ENCODE measurements at places on chromosomes 6 and 20.

- no peak for DNase-seq
Observed at GRCh38 chr6:48471326-48471725, 360.3 kb upstream of the PTCHD4 start.

- no peak for DNase-seq
Observed at GRCh38 chr6:72709431-72709830, 87.6 kb downstream of the KCNQ5 start.

GRCh38 chr6:45900808-45901752, 114.6 kb downstream of the CLIC5 start:
- DNase-seq = no peak

DNA sequence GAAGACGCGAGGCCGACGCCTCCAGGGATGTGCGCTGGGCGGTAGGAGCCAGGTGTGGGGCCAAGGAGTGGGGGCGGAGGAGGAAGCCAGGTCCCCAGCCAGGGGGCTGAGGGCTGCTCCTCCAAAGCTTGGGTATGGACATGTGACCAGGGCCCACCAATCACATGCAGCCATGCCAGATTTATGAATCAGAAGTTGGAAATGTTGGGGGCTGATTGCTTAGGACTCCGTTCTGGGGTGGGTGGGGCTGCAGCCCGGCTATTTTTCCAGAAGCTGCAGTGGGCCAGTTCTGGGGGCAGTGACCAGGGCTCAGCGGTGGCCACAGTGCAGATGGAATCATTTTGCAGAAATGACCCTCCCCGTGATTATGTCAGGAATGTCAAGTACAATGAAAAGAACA, 96.0 kb downstream of the CEBPB start:
- DNase-seq = no peak

GRCh38 chr6:110813338-110814101, 1.7 kb downstream of the CDK19 start:
- no peak for DNase-seq

GRCh38 chr6:33290459-33290858, 1.1 kb downstream of the PFDN6 start:
- no peak for DNase-seq

DNA sequence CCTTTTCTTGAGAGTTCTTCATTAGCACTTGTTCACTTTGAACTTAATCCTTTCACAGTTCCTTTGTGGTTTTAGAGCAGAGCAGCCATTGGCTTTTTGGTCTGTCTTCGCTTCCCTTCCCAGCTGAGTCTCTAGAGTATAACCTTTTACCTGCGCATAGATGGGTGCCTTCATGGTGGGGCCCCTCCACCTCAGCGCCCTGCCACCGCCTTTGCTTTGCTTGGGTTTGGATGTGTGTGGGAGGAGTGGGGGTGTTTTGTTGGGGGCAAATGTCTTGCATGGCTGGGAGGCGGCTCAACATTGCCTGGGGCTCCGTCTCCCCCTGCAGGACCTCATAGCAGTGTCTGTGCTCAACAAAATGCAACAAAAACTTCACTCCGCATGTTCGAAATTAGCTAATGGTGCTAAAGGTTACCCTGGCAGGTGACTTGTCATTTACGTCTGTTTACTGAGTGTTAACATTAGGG, 11.9 kb downstream of the PYGB start:
- no peak for DNase-seq

- no peak for DNase-seq
Observed at GRCh38 chr6:137552809-137553208, 58.6 kb upstream of the OLIG3 start.

GRCh38 chr6:2221726-2222274, 23.6 kb downstream of the GMDS start:
- no peak for DNase-seq

GRCh38 chr20:47059536-47059935, 164.9 kb downstream of the EYA2 start:
- DNase-seq = no peak

- DNase-seq = no peak
Observed at GRCh38 chr6:116954938-116955337, 77.9 kb downstream of the RFX6 start.

GRCh38 chr6:143549949-143550268, 38.4 kb upstream of the FUCA2 start:
- no peak for DNase-seq

DNA sequence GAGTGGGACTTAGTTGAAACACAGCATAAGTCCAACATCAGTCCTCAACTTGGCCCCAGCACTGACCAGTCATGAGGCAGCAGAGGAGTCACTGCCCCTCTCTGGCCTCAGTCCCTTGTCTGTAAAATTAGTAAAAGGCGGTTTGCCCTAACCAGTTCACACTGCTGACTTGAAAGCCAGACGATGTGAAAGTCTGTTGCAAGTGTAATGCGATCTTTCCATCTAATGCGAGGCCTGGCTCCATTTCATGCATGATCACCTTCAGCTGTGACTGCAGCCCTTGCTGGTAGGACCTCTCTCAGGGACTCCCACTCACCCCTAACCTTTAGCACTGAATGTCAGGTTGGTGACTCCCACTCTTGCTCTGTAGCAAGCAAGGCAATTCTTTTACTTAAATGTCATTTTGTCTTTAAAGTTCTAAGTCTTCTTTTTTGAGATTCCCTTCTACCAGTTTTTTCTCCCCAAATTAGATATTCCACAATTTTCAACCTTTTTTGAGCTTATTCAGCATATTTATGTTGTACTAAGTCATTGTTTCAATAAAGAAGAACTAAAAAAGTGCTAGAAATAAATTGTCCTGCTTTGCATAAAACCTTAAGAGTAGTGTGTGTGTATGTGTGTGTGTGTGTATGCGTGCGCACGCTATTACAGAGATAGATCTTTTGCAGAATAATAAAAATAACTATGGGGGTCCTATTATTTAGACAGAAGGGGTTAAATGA, 245.5 kb downstream of the PACRG start:
- DNase-seq = no peak

DNA sequence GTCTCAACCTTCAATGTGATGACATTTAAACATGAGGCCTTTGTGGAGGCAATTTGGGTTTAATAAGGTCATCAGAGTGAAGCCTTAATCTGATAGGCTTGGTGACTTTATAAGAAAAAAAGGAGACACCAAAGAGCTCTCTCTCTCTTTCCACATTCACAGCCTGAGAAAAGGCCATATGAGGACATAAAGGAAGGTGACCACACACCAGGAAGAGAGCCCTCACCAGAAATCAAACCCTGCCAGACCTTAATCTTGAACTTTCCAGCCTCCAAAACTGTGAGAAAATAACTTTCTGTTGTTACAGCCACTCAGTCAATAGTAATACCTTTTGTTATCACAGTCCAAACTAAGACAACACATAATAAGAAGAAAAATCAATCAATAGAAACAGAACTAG, 47.7 kb downstream of the COL12A1 start:
- DNase-seq = no peak

GRCh38 chr20:32285082-32285620, 7.7 kb downstream of the KIF3B start:
- no peak for DNase-seq

GRCh38 chr6:27720607-27721580, 191.3 kb downstream of the OR2B2 start:
- DNase-seq = no peak

- DNase-seq = no peak
Observed at GRCh38 chr20:3930265-3931206, 41.3 kb downstream of the PANK2 start.

- no peak for DNase-seq
Observed at GRCh38 chr20:57262784-57263609, 3.4 kb downstream of the BMP7 start.

DNA sequence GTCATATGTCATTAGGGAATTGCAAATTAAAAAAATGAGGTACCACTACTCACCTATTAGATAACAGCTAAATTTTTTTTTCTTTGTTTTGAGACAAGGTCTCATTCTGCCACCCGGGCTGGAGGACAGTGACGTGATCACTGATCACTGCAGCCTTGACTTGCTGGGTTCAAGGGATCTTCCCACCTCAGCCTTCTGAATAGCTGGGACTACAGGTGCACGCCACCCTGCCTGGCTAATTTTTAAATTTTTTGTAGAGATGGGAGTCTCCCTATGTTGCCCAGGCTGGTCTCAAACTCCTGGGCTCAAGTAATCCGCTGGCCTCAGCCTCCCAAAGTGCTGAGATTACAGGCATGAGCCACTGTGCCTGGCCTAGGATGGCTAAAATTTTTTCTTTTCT, 57.1 kb upstream of the NCOA3 start:
- no peak for DNase-seq

DNA sequence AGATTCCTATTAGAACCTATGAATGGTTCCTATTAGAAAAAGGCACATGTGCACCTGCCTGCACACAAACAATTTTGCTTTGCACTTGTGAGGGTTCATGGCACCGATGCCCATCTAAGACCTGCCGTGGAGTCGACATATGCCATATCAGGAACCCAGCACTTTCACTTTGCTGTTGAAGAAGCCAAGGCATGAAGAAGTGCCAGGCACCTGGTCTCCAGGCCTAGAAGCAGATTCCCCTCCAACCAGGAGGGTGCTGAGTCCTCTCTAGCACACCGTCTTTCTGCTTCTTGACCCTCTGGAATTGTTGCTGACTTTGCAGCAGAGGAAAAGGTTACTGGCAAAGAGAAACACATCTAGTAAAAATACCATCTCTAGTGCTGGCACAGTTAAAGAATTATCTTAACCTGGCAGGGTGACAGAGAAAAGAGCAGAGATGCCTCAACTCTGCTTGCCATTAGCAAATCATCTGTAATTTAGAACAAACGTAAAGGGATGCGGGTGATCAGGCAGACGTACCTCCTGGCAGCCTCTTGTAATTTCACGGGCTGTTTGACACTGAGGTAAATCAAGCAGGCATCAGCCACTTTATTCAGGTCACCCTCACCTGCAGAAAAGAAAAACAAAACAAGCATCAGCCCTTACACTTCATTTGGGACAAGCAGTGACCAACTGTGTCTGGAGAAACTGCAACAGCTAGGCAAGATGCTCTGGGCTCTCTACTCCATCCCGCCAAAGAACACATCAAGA, 37.2 kb downstream of the TTI1 start:
- no peak for DNase-seq

DNA sequence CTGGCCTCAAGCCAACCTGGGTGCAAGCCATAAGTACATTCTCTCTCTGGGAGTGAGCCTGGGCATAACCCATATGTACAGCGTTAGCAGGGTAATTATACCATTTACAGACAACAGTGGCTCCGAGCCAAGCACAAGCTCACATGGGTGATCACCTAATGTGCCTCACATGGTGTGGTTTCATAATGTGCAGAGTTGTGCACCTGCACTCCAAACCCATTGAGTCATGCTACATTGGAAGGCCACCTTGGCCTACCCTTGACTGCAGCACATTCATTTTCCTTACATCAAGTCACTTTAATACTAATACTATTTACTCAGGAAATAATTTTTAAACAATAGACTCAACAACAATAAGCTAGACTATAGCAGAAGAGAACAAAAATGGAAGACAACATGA, 194.5 kb upstream of the PLN start:
- DNase-seq = no peak

GRCh38 chr6:10640412-10640811, 54.0 kb downstream of the C6orf52 start:
- no peak for DNase-seq

DNA sequence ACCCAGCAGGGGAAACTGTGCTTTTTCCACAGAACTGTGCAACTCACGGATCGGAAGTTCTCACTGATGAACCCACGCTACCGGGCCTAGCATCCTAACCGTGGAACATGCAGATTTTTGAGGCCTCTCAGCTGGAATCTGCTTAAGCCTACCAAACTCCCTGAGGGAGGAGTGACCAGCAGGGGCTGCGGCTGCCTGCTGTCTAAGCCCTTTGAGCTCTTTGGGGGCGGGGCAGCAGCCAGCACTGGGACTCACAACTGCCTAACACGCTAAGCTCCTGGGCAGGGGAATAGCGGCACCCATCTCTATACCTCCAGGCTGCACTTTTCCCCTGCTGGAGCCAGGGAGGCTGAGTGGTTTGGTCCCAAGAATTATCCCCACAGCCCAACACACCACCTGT, 20.4 kb upstream of the METTL24 start:
- no peak for DNase-seq

DNA sequence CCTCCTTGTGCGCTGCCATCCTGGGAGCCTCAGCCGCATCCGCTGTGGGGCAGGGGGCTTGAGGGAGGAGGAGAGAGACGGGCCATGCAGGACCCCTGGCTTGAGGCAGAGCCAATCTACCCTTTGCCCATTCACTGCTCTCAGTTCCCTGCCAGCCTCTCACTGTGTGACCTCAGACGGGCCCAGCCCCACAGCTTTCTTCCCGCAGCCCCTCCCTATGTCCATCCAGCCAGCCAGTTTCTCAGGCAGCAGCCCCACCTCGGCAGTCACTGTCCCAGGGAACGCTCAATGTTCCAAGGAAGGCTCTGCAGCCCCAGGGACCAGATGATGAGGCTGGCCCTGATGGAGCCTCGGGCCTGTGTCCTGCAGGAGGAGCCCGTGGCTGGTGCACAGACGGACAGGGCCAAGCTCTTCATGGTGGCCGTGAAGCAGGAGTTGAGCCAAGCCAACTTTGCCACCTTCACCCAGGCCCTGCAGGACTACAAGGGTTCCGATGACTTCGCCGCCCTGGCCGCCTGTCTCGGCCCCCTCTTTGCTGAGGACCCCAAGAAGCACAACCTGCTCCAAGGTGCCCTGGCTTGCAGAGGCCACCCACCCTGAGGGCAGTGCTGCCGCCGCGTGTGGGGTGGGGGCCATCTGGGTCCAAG, 3.9 kb upstream of the TNFRSF6B start:
- DNase-seq = no peak

DNA sequence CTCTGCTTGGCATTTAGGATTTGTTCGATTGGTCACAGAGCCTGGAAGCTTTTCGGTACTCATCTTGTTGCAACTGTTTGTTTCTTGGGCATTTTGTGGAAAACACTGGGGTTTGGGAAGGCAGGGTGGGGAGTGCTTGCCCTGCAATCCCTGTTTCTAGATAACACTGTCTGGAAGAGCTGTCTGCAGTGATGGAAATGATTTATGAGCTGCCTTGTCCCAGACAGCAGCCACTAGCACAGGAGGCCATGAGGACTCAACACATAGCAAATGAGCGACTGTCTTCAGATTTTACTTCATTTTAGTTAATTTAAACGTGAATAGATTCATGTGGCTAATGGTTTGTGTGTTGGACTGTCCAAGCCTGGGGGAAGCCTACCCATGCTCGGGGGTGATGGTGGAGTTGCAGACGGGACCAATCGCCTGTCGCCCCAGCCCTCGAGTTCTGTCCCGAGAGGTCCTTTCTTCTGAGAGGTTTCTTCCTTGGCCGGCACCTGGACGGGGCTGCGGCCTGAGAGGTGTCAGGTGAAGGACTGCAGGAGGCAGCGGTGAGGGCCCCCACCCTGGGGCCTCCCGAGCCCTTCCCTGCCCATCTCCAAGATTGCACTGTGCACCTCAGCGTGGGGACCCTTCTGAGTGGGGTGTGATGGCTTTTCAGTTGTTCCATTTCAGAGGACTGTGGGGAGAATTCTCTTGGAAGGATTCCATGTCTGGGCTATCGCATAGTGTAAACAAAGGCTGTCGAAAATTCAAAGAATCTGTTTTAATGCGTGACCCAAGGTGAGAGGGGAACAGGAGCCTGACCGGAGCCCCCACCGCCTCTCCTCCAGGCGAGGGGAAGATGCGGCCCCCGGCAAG, 55.4 kb downstream of the SMOC2 start:
- DNase-seq = no peak

Measured in NCI-H1436 (cell line).